H4 (cell line): ENCODE measurements at places on chromosomes 11 and 22. TPM values are rescaled to one million over a fixed set of nuclear protein-coding genes. Genes with fewer than 3 reads are reported as not detected.

GRCh38 chr22:22099194-22099486 is 116.6 kb upstream of the TOP3B start:
- no peak for DNase-seq

GRCh38 chr11:30392221-30392784 is 69.4 kb downstream of the ARL14EP start:
- peak; percentile 41 for DNase-seq

GRCh38 chr22:17926516-17926915 is 97.8 kb downstream of the MICAL3 start:
- DNase-seq: no peak

The MISFA gene
- total RNA-seq: 2.8 and 4.3 TPM in 2 replicates

GRCh38 chr11:9568854-9569587 is 4.4 kb upstream of the WEE1 start:
- DNase-seq: peak; percentile 85

DNA sequence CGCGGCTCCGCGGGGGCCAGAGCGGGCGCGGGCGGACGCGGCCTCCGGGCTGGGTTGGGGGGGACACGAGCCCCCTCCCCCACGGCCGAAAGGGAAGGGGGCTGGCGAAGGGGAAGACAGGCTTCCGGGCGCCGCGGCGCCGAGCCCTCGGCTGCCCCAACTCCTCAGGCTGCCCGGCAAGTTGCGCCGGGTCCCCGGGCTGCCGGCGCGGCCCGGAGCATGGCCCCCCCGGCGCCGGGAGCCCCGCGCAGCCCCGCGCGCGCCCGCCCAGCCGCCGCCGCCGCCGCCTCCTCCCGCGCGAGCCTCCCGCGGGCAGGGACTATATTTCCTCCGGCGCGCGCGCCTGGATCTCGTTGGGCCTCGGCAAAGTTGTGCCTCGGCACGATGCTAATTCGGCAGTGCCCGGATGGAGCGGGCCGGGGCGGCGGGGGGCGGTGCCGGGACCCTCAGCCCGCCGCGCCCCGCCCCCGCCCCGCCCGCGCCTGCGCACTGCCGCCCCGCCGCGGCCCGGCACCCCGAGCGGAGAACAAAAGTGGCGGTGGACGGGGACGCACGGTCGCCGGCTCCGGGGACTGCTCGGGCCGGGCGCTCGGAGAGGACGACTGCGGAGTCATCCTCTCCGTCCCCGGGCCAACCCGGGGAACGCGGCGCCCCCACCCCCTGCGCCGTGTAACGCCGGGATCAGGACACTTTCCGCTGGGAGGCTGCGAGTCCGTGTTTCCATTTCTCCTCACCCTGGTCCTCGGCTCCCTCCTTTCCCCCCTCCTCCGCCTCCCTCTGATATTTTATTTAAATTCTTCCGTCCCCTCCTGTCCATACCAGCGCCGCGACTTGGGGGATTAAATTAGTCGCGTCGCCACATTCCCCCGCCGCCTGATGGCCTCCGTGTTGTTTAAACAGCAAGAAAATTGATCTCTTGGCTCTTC is at the start of gene PHF21B:
PHF21B (minus strand) TSS at position 400 of the 926 bp plus-strand sequence. CDS start 456 bp downstream, outside the sequence.
- DNase-seq: peak; percentile 61

The HIRA gene
- total RNA-seq: 9.6 and 10.0 TPM in 2 replicates

DNA sequence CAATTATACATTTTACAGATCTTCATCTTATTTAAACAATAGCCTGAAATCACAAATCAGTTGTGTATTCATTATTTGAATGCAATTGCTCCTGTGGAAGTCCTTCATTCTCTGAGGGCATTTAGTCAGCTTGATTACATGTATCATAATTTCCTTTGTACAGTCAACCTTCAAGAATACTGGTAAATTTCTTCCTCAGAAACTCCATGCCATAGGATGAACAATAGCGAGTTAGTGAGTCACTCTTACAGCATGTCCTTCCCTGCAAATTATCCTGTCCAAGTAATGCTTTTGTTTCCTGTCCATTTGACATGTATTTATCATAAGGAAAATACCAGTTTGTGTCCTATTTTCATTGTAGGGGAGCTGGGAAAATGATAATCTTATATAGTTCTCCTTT is 3.8 kb downstream of the OR10S1 start:
- DNase-seq: peak; percentile 7

- peak; percentile 43 for DNase-seq
Measured at GRCh38 chr22:36160499-36160942, at the start of gene APOL3. TSS of gene APOL3 (minus strand) at chr22:36160755. CDS start at chr22:36149055, 11,700 bp downstream.
